ENCODE measurements at places on chromosomes 7 and 10.

DNA sequence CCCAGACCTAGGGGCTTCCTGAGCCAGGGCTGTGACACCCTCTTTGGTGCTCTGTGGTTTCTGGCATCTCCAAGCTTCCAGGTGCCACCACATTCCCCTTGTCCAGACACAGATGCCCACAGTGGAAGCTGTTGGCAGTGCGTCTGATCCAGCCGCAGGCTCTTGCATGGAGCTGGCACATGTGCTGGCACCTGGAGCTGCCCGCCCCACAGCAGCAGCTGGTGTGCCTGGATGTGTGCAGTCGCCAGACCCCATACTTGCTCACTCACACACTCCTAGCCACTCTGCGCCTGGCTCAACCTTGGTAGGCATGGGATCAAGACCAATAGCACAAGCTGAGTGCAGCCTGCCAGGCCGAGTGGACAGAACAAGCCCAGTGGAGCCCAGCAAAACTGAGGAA lies 106.5 kb downstream of the LYZL1 start:
- DNase-seq = no peak

- no peak for DNase-seq
Observed at GRCh38 chr10:124465777-124466488, 4.3 kb downstream of the LHPP start.

DNA sequence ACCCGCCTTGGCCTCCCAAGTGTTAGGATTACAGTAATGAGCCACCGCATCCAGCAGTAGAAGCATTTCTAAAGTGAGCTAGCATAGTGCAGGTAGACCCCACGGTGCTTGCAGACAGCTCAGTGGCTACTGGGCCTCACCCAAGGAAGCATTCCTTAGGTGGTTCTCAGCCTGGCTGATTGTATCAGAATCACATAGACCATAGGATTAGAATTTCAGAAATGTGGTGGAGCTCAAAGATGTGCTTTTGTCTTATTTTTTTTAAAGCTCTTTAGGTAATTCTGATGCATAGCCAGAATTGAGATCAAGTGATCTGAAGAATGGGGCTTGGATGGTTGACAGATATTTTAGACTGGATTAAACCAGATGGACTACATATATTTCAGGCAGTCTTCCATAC lies 10.9 kb downstream of the ANLN start:
- DNase-seq = no peak

DNA sequence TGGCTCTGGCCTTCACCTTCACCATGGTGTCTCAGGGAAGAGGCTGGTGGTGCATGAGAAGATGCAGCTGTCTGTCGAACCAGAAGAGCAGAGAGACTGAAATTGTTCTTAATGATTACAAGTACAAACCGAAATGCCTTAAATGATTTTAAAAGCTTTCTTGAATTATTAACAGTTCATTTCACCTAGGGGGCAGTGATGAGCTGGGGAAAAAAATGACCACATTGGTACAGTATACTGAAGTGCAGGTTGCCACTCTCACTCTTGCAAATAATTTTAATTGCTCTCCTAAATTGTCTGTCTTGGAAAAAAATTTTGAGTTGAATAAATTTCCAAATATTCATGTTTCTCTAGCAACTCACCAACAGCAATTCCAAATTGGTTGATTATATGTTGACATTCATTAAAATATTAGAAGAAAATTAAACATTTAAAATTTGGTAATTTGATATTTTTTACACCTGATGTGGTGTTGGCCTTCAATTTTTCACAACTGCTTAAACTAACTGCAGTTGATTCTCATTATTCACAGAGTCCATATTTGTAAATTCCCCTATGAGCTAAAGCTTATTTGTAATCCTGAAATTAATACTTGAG lies 692.6 kb downstream of the ZWINT start:
- DNase-seq = no peak

All from stimulated activated CD4-positive, alpha-beta T cell treated with anti-CD3 and anti-CD28 coated beads, Interleukin-15, amount 100 ng/mL, for 1 hour (primary cell).